ENCODE measurements at places on chromosomes 4 and X.

DNA sequence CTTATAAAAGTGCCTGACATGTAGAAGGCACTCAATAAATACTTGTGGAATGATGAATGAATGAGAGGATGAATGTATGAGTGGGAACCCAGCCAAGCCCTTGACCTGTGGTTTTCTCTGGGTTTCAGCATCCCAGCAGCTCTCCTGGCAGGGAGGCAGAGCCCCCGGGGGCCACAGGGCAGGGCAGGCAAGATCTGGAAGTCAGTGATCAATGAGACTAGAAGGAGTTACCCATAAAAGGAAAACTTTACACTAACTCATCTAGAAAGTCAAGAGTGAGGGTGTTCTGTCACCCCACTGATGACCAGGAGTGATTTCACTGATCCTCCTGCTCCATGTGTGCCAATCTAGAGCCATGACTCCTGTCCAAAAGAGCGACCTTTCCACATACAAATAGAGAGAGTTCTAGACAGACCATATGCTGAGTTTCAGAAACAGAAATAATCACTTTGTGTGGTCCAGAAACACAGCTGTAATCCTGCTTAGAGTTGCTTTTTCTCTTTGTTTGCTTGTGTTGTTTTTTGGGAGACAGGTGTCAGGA lies 37.4 kb downstream of the MGARP start:
- no peak for DNase-seq

- DNase-seq, result no peak
Measured at GRCh38 chr4:60042941-60043340, 1157.2 kb upstream of the ADGRL3 start.

DNA sequence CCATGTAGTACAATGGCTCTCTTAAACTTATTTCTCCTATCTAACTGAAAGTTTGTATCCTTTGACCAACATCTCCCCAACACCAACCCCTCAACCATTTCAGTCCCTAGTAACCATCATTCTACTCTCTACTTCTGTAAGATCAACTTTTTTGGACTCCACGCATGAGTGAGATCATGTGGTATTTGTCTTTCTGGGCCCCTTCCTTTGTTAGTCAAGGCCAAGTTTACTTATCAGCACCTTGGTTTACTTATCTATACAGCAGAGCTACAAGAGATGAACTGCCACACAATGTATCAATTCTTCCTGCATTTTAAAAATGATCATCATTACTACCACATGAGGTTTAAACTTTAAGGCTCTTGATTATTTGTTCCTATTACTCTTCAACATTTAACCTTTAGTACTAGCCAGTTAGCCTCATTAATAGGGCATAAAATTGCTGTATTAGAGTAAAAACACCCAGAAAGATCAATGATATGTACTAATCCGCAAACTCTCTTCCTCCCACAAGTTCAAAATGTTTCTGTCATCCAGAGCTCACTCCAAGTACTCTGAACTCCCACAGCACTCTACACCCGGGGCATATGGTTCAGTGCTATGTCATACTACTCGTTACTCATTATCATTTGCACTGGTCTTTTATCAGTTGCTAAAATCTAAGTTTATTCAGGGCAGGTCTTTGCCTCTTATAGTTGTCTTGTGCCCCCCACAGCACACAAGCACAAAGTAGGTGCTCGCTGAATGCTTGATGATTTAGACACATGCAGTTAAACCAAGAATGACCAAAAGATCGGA lies 145.7 kb upstream of the ADAMTS3 start:
- no peak for DNase-seq

DNA sequence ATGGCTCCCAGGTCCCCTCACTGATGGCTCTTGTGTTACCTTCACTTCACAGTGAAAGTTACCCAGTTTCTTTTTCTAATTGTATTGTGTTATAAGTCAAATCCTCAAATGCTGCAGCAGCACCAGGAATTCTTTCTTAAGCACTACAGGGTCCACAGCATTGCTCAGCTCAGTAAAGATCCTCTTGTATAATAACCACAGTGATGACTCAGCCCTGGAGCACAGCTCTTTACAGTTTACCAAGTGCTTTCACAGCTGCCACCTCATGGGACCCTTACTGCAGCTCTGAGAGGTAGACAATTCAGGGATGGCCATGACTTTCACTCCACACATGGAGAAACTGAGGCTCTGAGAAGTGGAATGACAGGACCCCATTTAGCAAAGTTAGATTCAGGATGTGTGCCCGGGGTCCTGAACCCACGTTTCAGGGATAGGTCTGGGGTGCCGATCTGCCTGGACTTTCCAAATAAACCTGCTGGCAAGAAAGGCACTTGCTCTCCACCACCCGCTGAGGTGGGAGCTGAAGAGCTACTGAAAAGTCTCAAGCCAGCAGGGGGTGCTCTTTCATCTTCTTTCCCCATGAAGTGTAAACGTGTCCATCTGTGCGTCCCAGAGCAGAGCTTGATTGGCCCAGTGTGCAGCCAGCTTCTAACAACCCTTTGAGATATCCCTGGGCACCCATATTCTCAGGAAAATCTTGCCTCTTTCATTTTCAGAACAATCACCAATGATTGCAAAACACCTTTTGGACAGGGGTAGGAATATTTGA lies 35.7 kb upstream of the GABRQ start:
- DNase-seq, result no peak

- DNase-seq, result no peak
Measured at GRCh38 chr4:37455301-37456131, 211.0 kb downstream of the NWD2 start.

DNA sequence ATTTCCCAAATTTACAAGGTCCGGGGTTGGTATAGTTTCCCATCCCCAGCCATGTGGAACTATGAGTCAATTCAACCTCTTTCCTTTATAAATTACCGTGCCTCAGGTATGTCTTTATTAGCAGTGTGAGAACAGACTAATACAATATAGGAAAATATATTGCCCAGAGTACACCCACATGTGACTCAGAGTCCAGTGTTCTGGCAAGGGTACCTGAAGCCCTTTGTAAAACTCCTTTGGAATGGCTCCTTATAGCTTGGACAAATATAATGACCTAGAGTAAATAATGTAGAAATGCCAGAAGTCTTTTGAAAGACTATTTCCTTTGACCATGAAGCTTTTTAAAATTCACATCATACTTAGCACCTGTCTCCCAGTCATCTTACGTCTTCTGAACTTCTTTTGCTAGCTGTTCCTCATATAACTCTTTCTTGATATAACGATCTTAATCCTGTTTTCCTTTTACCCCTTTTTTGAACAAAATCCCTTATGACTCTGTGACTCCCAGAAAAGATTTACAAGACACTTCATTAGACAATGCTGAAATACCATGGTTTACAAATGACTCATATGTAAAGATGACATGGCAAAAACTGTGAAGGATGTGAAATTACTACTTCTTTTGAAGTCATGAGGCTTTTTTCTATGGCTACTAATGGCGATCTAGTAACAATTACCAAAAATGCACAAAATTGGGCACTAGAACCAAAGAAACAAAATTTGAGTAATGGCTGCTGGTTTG lies 408.9 kb downstream of the NAP1L3 start:
- DNase-seq, result no peak

DNA sequence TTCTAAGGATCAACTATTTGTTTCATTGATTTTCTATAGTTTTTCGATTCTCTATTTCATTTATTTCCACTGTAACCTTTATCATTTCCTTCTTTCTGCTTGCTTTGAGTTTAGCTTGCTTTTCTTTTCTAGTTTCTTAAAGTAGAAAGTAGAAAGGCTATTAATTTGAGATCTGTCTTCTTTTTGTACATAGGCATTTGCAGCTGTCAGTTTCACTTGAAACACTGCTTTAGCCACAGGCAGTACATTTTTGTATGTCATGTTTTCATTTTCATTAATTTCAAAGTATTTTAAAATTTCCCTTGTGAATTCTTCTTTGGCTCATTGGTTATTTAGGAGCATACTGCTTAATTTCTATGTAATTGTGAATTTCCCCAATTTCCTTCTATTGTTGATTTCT lies 152.2 kb downstream of the SH3KBP1 start:
- DNase-seq, result no peak

DNA sequence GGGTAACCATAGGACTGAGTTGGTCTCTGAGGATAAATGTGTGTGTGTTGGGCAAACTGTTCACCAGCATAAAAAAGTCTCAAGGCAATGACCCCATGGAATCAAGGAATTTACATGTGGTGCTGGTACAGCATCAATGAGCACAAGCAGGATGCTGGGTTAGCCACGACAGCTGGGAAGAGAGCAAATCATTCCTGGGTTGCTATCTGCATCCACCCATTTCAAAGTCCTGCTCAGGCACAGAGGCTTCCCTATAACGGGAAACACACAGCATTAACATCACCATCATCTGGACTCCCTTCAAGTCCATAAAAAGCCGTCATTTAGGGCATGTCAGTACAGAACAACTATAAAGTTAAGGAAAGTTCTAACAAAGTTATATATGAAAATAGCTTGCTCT lies 41.6 kb downstream of the CCDC149 start:
- DNase-seq, result no peak

Measured in T follicular helper cell (primary cell).